ENCODE measurements at places on chromosomes 12 and 14. TPM values are rescaled to one million over a fixed set of nuclear protein-coding genes. Genes with fewer than 3 reads are reported as not detected.

- no peak for DNase-seq
Measured at GRCh38 chr12:97643924-97644323, 181.3 kb downstream of the RMST start.

Gene LRTM2
- not detected for total RNA-seq

Gene NR2C1
- 25.4 TPM for total RNA-seq

Gene RIMBP2
- 0.74 TPM for total RNA-seq

DNA sequence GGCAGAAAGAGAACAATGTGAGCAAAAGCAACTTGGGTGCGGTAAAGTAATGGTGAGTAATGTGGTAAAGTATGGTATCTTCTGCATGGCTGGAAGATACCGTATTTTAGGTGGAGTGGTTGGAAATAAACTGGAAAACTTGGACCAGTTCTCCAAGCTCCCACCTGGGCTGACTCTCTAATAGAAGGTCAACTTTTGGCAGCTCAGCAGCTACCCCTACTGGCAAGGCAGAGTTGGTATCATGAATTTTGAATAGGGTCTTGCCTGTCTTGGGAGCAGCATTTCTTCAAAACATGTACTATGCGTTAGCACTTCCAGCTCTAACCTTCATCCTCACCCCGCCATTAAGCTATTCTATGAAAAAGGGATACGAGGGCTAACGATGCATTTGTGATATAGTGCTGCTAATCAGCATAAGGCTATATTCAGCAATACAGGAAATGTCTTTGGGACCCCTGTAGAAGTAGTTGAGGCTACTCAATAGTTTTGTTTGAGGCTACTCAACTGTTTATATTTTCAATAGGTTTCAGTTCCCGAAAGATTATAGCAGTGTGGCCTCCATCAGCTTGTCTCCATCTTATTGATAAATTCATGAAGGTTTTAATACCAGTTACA, 276.3 kb upstream of the FAR2 start:
- peak; percentile 77 for DNase-seq

DNA sequence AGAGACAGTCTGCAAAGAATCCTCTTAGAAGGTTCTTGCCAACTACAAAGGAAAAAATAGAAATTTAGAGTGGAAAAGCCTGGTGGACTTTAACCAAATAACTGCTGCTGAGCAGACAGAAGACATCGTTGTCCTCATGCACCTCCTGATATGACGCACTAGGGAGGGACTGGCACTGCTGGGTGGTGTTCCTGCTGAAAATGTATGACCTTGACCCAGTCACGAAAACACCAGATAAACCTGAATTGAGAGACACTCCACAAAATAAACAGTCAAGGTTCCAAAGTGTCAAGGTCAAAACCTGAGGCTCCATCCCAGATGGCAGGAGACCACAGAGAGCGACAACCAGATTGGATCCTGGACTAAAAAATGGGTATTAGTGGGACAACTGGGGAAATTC, 61.9 kb downstream of the CHGA start:
- DNase-seq = no peak

- DNase-seq = no peak
Measured at GRCh38 chr12:68229956-68230355, 4.3 kb upstream of the IL26 start.

Gene DRAM1
- 41.5 TPM for total RNA-seq

Gene GPRC5A
- 5.4 TPM for total RNA-seq

Gene GPD1
- 0.36 TPM for total RNA-seq

- no peak for DNase-seq
Measured at GRCh38 chr14:69132513-69133181, 20.3 kb downstream of the DCAF5 start.

DNA sequence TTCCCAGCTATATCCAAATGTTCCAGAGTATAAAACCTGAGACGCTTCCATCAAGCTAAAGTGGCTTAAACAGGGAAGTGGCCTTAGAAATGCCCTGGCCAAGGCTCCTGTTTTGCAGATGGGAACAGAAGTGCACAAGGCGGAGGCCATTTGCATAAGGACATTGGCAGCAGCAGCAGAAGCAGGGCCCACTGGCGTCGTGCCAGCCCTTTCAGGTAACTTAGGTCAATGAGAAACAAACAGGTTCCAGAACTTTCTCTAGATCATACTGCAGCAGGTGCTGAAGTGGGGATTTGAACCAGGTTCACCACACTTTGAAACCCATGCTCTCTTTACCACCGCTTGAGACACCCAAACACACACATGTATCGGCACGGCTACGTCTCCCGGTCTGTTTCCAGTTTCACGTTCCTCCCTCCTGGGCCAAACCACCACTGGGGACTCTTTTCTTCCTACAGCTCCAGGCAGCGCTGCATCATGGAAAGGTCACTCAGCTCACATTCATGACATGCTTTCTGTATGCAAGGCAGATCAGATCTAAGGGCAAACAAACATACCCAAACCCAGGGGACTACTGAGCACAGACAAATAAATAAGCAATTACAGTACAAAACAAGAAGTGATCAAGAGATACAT, 46.0 kb upstream of the PLEKHG6 start:
- DNase-seq = no peak

- peak; percentile 22 for DNase-seq
Measured at GRCh38 chr12:94754653-94755052, 104.3 kb upstream of the TMCC3 start.

GRCh38 chr14:39621678-39622077, 189.4 kb upstream of the FBXO33 start:
- DNase-seq = no peak

Measured in fibroblast of the aortic adventitia (primary cell).